ENCODE measurements at places on chromosomes 5 and 9. TPM values are rescaled to one million over a fixed set of nuclear protein-coding genes. Genes with fewer than 3 reads are reported as not detected.

DNA sequence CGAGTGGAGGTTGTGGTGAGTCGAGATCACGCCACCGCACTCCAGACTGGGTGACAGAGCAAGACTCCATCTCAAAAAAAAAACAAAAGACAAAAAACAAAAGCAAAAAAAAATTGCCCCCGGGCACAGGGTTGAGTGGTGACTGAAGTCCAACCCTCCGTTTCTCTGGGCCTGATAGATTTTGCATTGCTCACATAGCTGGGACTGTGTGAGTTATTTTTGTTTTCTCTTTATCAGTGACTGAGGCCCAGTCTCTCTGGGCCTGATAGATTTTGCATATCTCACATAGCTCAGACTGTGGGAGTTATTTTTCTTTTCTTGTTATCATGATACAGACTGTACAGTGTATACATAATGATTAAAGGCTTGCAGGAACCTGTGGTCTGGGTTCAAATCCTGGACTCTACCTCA, 2.6 kb upstream of the SLC28A3 start:
- H3K27ac ChIP-seq: no peak overlapping the region
- no peak for DNase-seq
- H3K36me3 ChIP-seq: no peaks in the 10 kb centered on the region
- no peaks in the 10 kb centered on the region for H3K4me1 ChIP-seq
- no peaks in the 10 kb centered on the region for H3K27me3 ChIP-seq

- H3K36me3 ChIP-seq: peaks cover 10% of the 10 kb centered on the region
- peaks cover 38% of the 10 kb centered on the region for H3K4me1 ChIP-seq
- H3K27ac ChIP-seq: peak overlapping the region; percentile 96
- H3K27me3 ChIP-seq: no peaks in the 10 kb centered on the region
- H3K4me3 ChIP-seq: no peak overlapping the region
Measured at GRCh38 chr9:133787754-133788025, 49.5 kb upstream of the SARDH start.

TXN gene
- 374 TPM for total RNA-seq

DNA sequence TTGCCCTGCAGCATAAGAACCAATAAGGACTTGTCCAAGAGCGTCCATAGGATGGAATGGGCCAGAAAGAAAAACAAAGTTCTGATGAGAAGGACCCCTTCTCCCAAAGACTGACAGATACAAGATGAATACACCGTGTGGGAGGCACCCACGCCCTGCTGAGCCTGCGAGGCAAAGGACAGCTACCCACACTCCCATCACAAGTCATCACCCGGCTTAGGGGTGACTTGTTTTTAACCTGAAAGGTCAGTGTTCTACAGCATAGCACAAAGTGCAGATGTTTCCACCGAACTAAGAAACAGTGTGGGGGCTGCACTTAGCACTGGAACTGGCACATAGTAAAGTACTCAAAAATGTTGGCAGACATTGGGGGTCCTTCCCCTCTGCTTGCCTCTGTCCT, 13.9 kb downstream of the TNIP1 start:
- H3K4me3 ChIP-seq: peak overlapping the region; percentile 6
- H3K4me1 ChIP-seq: peaks cover 84% of the 10 kb centered on the region
- DNase-seq: no peak
- no peaks in the 10 kb centered on the region for H3K27me3 ChIP-seq

GFPT2 gene
- 0.33 TPM for total RNA-seq

BTNL8 gene
- total RNA-seq: not detected

CCL27 gene
- not detected for total RNA-seq

GRXCR2 gene
- not detected for total RNA-seq

- no peak overlapping the region for H3K4me3 ChIP-seq
- no peak for DNase-seq
- no peak overlapping the region for H3K27ac ChIP-seq
- H3K36me3 ChIP-seq: no peaks in the 10 kb centered on the region
- no peaks in the 10 kb centered on the region for H3K4me1 ChIP-seq
Measured at GRCh38 chr9:134678666-134679443, 37.3 kb downstream of the COL5A1 start.

DNA sequence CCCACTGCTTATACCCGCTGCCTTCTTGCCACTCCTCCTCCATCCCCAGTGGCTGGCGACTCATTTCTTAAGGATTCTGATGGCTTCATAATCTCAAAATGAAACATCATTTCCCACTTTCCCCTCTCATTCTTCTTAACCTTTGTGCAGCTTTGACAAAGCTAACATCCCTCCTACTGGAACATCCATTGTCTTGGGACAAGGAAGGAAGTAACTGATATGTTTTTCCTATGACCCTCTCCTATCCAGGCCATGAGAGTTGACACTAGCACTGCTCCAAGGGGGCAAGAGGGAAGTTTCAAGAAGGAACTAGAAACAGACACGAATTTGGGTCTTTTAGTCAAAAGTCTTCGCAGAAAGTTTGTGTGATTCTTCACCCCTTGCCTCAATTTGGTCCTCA, 71.7 kb upstream of the SNX2 start:
- no peaks in the 10 kb centered on the region for H3K36me3 ChIP-seq
- H3K27ac ChIP-seq: no peak overlapping the region
- DNase-seq: no peak
- H3K27me3 ChIP-seq: no peaks in the 10 kb centered on the region
- no peak overlapping the region for H3K4me3 ChIP-seq
- H3K4me1 ChIP-seq: peaks cover 21% of the 10 kb centered on the region

- DNase-seq: no peak
- H3K4me3 ChIP-seq: no peak overlapping the region
- H3K27ac ChIP-seq: no peak overlapping the region
- H3K4me1 ChIP-seq: no peaks in the 10 kb centered on the region
- H3K27me3 ChIP-seq: no peaks in the 10 kb centered on the region
Measured at GRCh38 chr9:21670374-21670773, 132.1 kb upstream of the MTAP start.

NUP188 gene
- total RNA-seq: 61.3 TPM

- no peaks in the 10 kb centered on the region for H3K27me3 ChIP-seq
- H3K4me1 ChIP-seq: no peaks in the 10 kb centered on the region
- no peak for DNase-seq
- no peak overlapping the region for H3K27ac ChIP-seq
- H3K4me3 ChIP-seq: no peak overlapping the region
- no peaks in the 10 kb centered on the region for H3K36me3 ChIP-seq
Measured at GRCh38 chr5:106200971-106201370, 1469.8 kb downstream of the EFNA5 start.

- no peak overlapping the region for H3K4me3 ChIP-seq
- no peaks in the 10 kb centered on the region for H3K27me3 ChIP-seq
- no peaks in the 10 kb centered on the region for H3K4me1 ChIP-seq
- H3K27ac ChIP-seq: no peak overlapping the region
- DNase-seq: no peak
Measured at GRCh38 chr5:113038136-113038535, 61.5 kb downstream of the DCP2 start.

- H3K4me1 ChIP-seq: no peaks in the 10 kb centered on the region
- H3K4me3 ChIP-seq: no peak overlapping the region
- no peaks in the 10 kb centered on the region for H3K36me3 ChIP-seq
Measured at GRCh38 chr5:78610163-78610583, 38.4 kb downstream of the LHFPL2 start.

- H3K4me1 ChIP-seq: no peaks in the 10 kb centered on the region
- no peaks in the 10 kb centered on the region for H3K27me3 ChIP-seq
- no peak for DNase-seq
Measured at GRCh38 chr5:138831703-138832102, 43.4 kb downstream of the LRRTM2 start.

DNA sequence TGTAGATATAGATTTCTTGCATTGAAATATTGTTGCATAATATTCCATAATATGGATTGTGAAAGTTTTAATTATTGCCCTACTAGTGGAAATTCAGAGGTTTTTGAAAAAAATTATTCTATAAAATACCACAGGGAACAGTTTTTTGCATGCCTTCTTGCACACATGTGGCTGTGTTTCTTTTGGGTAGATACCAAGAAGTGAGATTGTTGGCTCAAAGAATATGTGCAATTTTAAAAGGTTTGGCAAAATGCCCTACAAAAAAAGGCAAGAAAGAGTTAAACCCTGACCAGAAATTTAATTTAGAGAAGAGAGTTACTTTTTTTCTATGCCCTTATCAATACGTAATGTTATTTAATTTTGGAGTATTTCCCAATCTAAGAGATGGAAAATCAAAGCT, 270.8 kb upstream of the DAPK1 start:
- H3K27ac ChIP-seq: no peak overlapping the region
- H3K4me1 ChIP-seq: no peaks in the 10 kb centered on the region
- H3K36me3 ChIP-seq: no peaks in the 10 kb centered on the region
- H3K4me3 ChIP-seq: no peak overlapping the region

GRCh38 chr9:117437283-117437682, 22.4 kb upstream of the ASTN2 start:
- DNase-seq: no peak
- no peaks in the 10 kb centered on the region for H3K4me1 ChIP-seq
- no peak overlapping the region for H3K27ac ChIP-seq
- no peak overlapping the region for H3K4me3 ChIP-seq

- H3K27ac ChIP-seq: no peak overlapping the region
- no peaks in the 10 kb centered on the region for H3K27me3 ChIP-seq
Measured at GRCh38 chr9:20242510-20243189, 379.6 kb downstream of the MLLT3 start.

MEIKIN gene
- not detected for total RNA-seq
